ENCODE measurements at places on chromosomes 6 and 20.

DNA sequence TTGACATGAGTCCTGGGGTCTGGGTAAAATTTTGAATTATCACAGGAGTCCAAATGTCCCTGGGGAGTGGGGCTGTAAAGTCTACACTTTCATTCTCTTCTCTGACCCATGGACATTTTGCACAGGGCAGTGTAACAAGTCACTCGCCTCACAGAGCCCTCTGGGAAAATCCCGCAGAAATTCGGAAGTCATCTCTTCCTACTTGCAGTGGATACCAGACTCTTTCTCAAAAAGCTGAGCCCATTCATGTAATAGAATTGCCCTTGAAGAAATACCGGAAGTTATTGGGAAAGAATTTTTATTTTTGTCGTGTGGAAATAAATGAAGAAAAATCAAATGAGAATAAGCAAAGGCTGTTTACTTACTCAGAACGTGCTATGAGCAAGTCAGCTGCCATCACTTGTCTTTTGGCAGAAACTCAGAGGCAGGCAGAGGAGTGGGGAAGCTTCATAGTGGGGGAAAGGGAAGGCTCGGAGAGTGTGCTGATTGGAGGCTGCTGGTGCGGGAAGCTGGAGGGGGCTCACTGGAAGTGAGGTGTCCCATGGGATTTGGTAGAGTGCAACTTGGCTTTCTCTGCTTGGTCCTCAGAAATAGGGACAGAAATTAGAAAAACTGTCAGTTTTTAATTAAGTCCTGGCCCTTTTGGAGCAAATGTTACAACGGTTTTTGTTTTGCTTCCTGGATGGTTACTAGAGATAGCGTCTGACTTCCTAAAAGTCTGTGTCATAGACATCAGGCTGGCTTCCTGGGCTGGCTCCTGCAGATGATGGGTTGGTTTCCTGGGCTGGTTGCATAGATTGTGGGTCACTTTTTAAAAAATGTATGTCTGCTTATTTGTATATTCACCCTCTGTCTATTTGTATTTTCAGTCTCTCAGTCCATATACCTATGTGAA is 79.8 kb upstream of the EEF1E1 start:
- DNase-seq, result no peak

- no peak for DNase-seq
These were observed 98.8 kb downstream of the DTD1 start for GRCh38 chr20:18686696-18687095.

DNA sequence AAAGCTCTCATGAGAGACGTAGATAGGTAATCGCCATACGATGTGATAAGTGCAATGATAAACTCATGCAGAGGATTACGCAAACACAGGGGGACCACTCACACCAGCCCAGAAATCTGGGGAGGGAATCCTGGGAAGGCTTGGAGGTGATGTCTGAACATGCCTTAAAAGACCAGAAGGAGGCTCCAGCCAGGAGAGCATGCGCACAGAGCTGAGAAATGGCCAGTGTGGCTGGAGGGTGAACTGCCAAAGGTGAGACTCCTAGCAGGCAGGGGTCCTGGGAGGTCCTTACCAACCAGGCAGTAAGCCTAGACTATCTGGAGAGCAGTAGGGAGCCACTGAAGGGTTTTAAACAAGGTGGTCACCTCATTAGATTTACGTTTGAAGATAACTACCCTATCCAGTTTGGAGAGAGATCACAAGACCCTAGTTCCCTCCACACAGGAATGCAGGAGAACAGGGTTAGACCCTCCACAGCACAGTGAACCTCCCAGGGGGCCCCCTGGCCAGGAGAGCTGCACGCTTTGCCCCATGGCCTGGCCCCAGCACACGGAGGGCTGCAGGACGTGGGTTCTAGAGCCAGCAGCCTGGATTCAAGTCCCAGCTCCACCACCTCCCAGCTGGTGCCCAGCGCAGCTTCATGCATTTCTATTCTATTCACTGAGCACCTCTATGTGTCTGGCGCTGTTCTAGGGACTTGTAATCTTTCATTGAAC is 13.1 kb downstream of the MDFI start:
- no peak for DNase-seq

GRCh38 chr20:5069141-5069806 is 50.5 kb downstream of the PCNA start:
- DNase-seq, result no peak

DNA sequence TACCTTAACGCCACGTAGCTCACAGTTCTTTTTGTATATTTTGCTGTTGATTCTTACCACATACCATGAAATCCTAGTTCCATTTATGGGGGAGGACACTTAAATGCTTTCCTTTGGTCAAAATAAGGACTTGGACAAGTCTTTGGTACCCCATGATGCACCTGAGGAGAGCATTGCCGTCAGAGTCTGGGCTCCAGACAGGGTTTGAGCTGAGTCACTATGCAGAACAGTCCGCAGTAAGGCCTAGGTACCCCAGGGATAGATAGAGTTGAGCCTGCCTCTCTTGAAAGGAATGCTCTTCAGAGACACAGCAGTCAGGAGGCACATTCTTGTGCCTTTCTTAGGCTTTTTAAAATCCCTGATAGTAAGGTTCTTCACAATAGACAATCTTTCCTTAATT is 6.0 kb downstream of the PARD6B start:
- DNase-seq, result no peak
